ENCODE measurements at places on chromosomes 6 and 20.

- no peak for DNase-seq
Observed at GRCh38 chr20:58071991-58072390, 156.5 kb downstream of the ANKRD60 start.

DNA sequence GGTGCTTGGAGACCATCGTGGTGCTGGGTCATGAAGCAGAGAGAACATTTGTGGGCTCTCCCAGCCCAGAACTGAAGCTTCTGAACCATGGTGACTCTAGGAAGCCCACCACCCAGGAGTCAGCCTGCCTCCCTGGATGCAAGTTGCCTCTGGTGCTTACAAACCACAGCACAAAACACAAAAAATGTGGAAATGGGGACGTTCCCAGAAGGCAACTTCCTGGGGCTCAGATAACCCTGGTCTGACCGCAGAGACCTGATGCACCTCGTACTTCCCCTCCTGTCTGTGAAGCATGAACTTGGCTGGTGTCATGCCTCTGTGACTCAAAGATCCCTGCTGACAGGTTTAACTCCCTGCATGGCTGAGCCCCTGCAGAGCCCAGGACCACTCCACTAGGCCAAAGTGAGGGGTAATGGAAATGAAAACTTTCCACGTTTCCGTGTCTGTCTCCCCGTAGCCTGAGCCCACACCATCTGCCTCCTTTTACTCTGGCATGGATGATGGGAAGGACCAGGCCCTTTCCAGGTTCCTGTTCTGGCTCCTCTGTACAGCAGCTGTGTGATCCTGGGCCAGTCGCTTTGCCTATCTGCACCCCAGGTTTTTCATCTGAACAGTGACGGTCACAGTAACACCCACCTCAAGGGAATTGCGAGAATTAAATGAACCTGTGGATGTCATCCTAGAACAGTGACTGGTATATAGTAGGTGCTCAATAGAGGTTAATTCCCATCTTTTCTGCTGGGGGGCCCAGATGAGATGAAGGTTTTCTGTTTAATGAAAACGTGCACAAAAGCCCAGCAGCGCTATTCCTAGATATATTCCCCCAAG, 57.7 kb downstream of the PPP1R16B start:
- DNase-seq: no peak

- DNase-seq: no peak
Observed at GRCh38 chr6:119145111-119145510, 66.6 kb upstream of the FAM184A start.

DNA sequence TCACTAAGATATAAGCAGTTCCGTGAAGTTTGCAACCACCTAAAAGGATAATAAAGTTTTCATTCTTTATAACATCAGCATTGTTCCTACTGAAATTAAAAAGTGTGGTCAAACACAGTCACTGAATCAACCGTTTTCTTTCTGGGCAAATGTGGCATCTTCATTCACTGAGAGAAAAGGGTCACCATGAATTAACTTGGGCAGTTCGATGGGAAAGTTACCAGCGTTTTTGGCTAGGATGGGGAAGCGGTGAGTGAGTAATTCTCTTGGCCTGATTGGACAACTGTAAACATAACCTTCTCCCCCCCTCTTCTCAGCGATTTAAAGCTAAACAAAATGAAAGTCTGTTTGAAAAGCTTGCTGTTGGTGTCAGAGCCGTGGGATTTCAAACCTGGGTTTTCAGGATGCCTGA, 181.8 kb downstream of the SASH1 start:
- no peak for DNase-seq

DNA sequence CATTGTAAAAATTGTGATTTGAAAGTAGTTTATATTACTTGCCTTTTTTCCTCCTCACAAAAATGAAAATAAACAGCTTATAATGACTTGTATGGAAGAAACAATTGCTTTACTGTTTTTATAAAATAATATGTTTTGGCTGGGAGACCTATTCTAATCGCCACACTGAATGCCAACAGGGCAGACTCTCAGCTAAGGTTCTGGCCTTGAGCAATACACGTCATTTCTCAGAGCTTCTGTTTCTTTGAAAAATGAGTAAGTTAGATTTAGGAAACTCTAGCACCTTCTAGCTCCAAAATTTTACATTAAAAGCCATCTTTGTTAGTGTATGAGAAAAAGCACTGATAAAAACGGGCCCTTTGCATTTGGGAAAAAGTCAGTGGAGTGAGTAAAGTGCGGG, 166.6 kb downstream of the ARID1B start:
- DNase-seq: no peak

GRCh38 chr6:51663525-51663924, 423.9 kb downstream of the PKHD1 start:
- DNase-seq: no peak

DNA sequence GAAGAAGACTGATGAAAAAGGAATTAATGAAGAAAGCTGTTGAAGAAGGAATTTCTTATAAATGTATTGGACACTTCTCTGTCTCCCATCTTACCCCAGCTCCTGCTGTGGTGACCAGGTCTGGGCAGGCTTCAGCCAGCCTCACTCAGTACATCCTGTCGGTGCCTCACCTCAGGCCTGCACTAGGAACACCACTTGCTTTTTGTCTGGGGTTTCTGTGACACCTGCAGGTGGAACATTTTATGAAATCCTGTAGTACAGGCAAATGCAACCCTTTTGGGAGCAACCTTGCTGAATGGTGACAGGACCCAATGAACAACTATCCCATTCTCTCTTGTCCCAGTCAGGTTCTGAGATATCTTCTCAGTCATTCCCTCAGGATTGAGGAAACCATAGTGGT, 129.7 kb downstream of the PRDM13 start:
- DNase-seq: no peak

DNA sequence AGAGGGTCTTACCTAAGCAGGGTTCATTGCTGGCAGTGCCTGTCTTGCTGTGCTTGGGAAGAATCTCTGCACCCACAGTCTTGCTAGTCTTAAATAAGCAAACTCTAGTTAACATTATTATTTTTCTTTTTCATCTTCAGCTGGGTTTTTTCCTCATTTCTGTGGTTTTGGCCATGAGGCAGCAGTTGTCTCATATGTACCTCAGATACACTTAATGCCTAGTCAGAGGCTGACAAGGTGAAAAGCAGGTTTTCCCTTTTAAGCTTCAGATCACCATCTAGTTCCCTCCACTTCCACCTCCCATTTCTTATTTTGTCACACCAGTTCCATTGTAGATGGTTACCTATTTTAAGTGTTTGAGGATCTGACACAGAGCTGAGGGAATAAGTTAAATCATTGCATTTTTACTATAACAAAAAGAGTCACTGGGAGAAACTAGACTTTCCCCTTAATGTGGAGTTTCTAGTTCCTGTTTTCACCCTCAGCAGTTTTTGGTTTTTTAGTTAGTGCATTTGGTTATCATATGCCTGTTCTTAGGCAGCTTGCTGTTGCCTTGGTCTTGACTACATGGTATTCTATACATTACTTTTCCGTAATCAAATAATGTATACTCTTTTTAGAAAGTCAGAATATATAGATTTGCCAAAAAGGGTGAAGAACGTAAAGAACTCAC, 46.0 kb downstream of the AFDN start:
- DNase-seq: no peak

DNA sequence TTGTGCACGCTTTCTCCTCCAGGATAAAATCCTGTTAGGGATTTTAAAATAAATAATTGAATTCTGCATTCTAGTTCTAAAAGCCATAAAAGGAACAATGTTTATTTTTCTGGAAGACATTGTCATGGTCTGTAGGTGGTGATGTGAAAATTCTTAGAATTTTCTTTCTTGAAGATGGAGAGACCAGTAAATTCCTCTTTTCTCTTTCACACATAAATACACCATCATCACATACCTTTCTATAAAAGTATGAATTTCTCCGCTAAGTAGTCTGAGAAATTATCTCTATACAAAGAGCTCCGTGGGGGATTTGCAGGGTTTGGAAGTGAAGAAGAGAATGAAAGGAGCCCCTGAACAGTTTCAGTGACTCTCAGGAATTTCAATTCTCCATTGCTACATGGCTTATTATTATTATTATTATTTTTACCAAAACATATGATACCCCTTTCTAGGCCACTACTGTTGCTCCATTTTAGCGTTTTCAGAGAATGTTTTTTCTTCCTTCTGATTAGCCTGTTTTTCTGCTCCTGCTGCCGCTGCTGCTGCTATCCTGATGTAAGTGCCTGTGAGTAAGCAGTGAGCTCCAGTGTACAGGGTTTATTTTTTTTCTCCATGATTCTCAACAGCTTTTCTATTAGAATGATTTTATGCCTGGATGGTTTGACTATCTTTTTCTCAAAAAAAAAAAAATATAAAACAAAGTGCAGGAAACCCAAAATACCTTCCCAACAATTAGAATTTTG, 145.8 kb downstream of the SAMD5 start:
- no peak for DNase-seq

Measured in stimulated activated CD4-positive, alpha-beta T cell treated with anti-CD3 and anti-CD28 coated beads, Interleukin-15, amount 100 ng/mL, for 48 hours (primary cell).